Omental fat pad (tissue), 4 donors: ENCODE measurements at places on chromosomes 4 and X.

DNA sequence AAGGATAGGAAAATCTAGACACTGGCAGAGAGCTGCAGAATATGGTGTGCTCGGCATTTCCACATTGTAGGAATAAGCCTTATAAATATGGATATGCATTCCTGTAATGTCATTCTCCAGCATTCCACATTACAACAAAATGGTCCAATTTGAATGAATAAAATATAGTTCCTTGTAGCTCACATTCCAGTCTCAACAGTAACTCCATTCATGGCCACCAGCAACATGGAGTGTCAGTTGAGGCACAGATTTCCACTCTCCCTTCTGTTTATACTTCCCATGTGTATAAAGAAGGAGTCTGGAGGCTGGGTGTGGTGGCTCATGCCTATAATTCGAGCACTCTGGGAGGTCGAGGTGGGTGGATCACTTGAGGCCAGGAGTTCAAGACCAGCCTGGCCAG lies 84.5 kb downstream of the AASDH start:
- DNase-seq: no peak

DNA sequence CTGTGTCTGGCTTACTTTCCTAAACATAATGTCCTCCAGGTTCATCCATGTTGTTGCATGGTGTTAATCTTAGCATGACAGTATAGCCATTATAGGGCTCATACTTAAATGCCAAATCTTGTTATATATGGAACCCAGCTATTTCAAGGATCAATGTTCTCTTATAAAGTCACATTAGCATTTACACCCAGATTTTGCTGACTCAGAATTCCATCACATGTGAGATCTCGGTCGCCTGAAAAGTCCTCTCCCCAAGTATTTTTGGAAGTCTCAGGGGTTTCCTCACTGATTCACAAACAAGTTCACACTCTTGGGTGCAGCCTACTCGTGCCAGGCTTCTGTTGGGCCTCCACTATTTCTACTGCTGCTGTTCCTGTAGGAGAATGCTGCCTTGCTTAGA lies 19.9 kb upstream of the C4orf51 start:
- no peak for DNase-seq

- no peak for DNase-seq
Observed at GRCh38 chr4:63393544-63393943, 1015.7 kb downstream of the TECRL start.

GRCh38 chr4:165294907-165295306 lies 32.6 kb upstream of the MSMO1 start:
- no peak for DNase-seq

DNA sequence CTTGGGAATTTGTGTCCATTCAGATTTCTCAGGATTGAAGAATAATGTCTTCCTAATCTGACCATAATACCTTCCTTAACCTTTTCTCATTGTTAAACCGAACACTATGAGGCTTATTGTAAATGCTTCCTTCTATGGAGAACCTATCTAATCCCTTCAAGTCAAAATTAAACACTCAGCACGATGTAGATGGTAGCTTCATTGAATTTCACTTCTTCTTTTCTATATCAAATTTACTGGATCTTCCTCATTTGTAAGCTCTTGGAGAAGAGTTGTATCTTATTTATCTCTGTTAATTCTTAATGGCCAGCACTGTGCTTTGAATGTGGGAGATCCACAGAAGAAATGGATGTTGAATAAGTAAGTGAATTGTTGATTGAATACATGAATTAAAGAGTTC lies 109.0 kb upstream of the RAPGEF2 start:
- no peak for DNase-seq

DNA sequence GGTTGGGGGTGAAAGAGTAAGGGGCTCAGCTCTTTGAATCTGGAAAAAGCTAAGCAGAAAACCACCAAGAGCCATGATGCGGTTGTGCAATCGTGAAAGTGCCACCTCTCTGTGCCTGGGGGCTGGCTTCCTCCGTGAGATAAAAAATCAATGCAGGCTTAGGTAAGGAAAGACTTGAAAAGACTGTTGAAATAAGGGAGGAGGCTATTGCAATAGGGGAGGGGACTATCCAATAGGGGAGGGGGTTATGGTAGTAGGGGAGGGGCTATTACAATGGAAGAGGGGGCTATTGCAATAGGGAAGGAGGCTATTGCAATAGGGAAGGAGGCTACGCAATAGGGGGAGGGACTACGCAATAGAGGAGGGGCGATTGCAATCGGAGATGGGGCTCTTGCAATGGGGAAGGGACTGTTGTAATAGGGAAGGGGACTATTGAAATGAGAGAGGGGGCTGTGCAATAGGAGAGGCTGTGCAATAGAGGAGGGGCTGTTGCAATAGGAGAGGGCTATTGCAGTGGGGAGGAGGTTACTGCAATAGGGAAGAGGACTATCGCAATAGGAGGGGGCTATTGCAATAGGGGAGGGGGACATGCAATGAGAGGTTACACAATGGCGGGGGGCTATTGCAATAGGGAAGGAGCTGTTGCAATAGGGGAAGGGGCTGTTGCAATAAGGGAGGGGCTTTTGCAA lies 162.3 kb upstream of the PSAPL1 start:
- DNase-seq: no peak

GRCh38 chr4:53844133-53844532 lies 220.3 kb downstream of the CHIC2 start:
- DNase-seq: no peak

DNA sequence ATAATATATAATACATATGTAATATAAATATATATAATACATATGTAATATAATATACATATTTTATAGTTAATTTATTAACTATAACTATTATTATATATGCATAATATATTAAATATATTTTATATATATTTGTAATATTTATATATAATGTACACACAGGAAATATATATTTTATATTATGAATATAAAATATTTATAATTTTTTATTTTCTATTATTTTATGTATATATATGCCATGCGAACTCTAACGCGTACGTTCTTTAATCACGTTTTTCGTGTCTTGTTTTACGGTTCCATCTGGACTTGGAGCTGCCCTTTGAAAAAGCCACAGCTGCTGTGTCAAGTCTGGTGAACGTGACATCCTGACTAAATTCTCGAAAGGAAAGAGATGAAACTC lies 332.1 kb downstream of the ASMT start:
- no peak for DNase-seq

GRCh38 chr4:189355590-189355989 lies 585.1 kb upstream of the FRG1 start:
- no peak for DNase-seq

- DNase-seq: no peak
Observed at GRCh38 chr4:38231626-38232025, 271.4 kb downstream of the PTTG2 start.

DNA sequence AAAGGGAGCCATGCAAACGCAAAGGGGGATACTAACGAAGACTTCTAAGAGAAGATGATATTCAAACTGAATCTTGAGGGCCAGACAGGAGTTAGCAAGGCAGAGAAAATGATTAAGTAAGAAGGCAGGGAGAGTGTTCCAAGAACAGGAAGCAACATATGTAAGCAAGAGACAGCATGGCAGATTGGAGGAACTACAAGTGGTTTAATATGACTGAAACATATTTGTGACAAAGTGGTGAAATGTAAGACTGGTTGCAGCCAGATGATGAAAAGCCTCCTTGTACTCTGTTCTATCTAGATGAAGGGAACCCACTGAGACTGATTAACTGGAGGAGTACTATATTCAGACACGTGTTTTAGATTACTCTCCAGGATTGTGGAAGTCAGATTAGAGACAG lies 116.6 kb upstream of the DIAPH2 start:
- DNase-seq: no peak

GRCh38 chr4:25834411-25835107 lies 28.2 kb downstream of the SEL1L3 start:
- DNase-seq: no peak

- no peak for DNase-seq
Observed at GRCh38 chr4:7232061-7232650, 39.8 kb downstream of the SORCS2 start.

GRCh38 chr4:110640576-110640975 lies 17.7 kb upstream of the PITX2 start:
- no peak for DNase-seq

- no peak for DNase-seq
Observed at GRCh38 chr4:86928400-86929255, 6.2 kb upstream of the AFF1 start.

DNA sequence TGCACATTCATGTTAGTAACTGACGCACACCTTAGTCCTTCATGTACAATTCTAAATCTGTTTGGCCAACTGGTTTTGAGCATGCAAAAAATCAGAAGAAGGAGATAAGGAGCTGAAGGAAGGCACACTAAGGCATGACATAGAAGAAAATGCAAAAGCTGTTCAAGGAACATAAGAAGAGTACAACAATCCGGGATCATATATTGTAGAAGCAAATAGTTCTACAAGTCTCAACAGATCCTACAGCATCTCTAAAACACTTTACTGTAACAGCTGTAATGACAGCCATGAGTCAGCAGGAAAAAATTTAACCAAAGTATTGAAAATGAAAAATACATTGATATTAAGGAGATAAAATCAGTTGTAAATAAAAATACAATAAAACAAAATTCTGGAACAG lies 57.7 kb downstream of the KLHL13 start:
- no peak for DNase-seq

DNA sequence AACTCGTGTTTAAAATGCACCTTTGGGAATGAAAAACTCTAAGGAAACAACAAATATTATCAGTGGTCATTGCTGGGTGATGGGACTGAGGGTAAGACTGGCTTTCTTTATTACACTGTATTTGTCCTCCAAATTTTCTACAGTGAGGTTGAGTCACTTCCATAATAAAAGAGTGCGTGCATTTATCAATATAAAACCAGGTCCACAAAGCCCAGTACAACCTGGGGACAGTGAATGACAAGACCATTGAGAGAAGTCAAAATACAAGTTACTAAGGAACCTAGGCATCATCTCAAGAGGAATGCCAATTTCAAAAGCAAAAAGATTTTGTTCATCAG lies 76.4 kb downstream of the MAGED4 start:
- no peak for DNase-seq

DNA sequence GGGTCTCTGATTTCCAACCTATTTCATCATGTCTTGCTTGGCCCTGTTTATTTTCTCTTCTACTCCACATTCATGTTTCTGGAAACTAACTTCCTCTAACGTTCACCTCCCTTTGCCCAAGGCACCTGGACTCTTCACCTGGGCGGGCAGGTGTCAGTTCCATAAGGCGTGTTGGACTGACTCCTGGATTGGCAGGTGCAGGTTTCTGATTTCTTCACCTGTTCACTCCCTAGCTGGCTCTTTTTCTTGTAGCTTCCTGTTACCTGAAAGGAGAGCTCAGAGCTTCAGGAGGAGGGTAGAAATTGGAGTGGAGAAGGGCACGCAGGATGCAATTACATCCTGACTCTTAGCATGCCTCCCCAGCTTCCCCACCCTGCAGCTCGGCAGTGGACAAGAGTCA lies 350.8 kb upstream of the KLF3 start:
- DNase-seq: no peak

DNA sequence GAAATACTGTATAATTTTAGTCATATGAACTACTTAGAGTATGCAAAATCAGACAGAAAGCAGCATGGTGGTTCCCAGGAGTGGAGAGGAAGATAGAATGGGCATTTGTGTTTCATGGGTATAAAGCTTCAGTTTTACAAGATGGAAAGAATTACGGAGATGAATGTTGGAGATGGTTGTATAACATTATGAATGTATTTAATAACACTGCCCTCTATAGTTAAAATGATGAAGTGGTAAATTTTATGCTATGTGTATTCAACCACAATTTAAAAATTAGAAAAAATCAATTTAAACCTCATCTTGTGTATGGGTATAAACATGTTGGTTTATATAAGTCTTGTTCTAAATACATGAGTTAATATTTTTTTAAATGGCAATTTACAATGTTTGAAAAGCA lies 521.1 kb downstream of the FSTL5 start:
- no peak for DNase-seq

DNA sequence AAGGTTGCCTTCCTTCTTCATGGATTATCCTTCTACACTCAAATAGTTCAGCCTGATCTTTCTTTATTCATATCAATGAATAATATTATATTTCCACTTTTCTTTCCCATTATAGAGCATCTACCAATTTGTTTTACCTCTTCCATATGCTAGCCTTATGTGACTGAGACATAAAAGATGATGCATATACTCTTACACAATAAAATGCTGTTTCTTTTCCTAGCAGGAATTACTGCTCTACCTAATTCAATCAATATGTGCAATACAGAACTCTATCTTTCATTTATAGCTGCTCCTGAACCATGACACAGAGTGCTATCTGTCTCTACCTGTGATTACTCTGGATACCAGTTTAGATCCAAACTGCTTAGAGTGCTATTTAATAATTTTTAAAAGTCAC lies 2334.0 kb downstream of the PCDH7 start:
- no peak for DNase-seq

- no peak for DNase-seq
Observed at GRCh38 chr4:2415881-2416563, 2.4 kb downstream of the ZFYVE28 start.

DNA sequence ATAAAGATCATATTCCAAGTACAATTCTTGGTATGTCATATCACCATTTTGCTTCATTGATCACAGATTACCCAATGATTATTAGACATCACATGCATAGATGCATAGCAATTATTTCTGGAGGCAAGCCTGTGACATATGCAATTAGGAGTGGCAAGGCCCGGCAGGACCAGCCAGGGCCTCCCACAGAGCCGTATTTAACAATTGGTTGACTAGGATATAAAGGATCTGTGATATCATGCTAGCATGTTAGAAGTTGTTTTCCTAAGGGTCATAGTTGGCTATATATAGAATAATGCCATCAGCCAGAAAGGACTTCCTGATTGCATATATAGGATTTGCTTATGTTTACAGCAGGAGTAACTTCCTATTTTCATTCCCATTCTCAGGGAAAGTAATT lies 103.5 kb upstream of the OTUD4 start:
- no peak for DNase-seq

DNA sequence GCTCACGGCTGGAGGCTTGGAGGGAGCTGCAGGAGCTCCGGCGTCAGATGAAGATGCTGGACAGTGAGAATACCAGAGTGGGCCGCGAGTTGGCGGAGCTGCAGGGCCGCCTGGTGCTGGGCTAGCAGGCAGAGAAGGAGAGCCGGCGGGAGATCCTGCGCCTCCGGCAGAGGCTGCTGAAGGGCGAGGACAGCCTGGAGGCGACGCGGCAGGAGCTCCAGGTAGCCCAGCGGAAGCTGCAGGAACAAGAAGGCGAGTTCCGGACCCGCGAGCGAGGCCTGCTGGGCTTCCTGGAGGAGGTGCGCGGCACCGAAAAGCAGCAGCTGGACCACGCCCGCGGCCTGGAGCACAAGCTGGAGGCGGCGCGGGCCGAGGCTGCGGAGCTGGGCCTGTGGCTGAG lies 14.7 kb downstream of the SMIM10L2A start:
- no peak for DNase-seq
